ENCODE measurements at places on chromosomes 2 and 18. TPM values are rescaled to one million over a fixed set of nuclear protein-coding genes. Genes with fewer than 3 reads are reported as not detected.

DNA sequence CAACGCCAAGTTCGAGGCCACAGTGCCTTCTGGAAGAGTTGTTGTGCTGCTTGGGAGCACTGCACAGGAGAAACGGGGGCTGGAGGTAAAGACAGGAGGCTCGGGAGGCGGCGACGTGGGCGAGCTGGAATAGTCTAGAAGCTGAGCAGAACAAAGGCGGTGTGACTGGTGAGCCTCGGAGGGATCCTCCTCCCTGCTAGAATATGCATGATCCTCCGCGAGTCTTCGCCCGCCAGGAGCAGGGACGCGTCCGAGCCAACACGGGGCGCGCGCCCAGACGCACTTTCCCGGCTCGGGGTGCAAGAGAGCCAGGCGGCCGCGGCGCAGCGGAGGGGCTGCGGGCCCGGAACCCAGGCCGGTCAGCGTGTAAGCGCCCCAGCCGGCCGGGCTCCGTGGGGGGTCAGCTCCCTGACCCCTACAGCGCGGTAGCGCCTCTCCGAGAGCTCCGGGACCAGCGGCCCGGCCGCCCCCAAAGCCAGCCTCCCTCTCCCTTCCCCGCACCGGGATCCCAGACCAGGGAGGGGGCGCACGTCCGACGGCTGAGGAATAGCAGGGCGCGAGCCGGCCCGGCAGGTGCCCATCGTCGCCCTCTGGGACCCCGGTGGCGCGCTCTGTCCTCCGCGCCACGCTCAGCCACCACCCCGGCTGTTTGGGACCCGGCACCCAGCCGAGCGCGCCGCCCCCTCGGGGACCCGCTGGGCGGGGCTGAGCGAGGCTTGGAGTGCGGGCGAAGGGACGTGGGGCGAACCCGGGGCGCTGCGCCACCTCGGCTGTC is 62.5 kb downstream of the GNAL start:
- DNase-seq, result no peak

- no peak for DNase-seq
Observed at GRCh38 chr2:202049840-202050239, 16.2 kb downstream of the FZD7 start.

GRCh38 chr2:98713332-98714015 is 17.5 kb downstream of the MGAT4A start:
- no peak for DNase-seq

DNA sequence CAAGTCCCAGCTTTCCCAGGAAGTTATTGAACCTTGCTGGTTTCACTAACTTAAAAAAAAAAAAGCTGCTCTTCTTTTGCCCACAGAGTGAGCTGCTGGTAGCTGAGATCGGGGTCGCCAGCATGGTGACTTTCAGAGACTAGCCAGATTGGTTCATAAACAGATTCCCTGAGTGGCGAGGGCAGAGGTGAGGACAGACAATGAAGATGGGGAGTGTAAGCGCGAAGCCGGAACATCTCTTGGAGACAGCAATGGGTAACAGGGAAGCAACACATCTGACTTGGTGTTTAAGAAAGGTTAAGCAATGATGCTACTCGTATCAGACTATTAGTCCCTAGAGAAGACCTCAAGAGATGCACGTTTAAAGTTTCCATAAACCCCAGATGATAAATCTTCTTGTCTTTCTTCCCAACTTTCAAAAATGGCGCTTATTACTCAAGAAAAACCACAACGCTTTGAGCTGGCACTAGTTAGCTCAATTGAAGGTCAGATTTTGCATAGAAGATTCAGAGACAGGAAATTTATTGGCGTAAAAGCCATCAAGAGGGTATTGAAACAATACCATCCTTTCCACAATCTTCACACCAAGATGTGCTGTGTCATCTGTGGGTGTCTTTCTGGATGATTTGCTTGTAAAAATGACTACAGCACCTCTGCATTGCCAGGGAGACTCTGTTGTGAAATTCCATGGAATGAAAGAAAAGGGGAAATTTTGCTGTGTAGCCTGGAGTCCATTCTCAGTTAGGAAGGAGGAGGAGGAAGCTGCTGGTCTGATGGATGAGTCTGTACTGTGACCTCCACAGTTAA is 193.1 kb upstream of the CXCR4 start:
- no peak for DNase-seq

The UGT1A3 gene
- not detected for total RNA-seq

The AGXT gene
- not detected for total RNA-seq

The HOXD13 gene
- not detected for total RNA-seq

Data from astrocyte (in vitro differentiated cells and primary cell).